Keratinocyte (primary cell): ENCODE measurements at places on chromosomes 1 and 21. TPM values are rescaled to one million over a fixed set of nuclear protein-coding genes. Genes with fewer than 3 reads are reported as not detected.
A peak's percentile ranks its signal among the peaks of the same experiment; 100 is the strongest.

DNA sequence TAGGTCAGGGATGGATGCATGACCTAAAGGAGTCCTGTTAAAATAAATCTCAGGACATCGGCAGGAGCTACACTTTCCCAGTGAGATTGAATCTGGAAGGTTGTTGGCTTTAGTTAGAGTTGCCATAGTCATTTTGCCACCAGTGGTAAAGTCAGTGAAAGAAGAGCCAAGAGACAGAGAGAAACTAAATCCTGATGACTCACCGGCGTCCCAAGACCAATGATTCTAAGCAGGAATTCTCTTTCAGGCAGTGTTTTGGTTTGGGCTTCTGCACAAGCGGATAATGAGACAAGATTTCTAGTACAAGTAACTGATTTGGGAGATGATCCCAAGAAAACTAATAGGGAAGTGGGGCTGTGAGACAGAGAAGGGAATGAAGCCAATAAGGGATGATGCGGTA, 88.8 kb upstream of the ETS2 start:
- no peak for DNase-seq

GRCh38 chr1:15816674-15817073, 9.2 kb upstream of the UQCRHL start:
- DNase-seq: no peak

DNA sequence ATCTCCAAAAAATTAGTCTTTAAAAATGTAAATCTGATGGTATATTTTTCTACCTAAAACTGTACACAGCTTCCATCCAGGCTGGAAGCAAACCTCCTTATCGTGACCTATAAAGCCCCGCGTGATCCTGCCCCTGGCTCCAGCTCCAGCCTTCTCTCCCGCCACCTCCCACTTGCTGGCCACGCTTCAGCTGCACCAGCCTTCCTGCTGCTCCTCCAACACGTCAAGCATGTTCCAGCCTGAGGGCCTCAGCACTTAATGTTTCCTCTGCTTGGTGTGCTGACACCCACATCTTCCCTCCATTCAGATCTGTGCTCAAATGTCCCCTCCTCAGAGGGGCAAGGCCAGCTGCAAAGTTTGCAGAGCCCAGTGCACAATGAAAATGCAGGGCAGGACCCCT, 123.5 kb upstream of the MAGI3 start:
- no peak for DNase-seq

GRCh38 chr21:22062472-22063139, 1064.4 kb downstream of the NCAM2 start:
- DNase-seq: no peak

GRCh38 chr21:29475329-29475728, 176.6 kb downstream of the BACH1 start:
- DNase-seq: no peak

- no peak for DNase-seq
These were observed 758 bp upstream of the ATAD3B start for GRCh38 chr1:1470626-1471388.

DNA sequence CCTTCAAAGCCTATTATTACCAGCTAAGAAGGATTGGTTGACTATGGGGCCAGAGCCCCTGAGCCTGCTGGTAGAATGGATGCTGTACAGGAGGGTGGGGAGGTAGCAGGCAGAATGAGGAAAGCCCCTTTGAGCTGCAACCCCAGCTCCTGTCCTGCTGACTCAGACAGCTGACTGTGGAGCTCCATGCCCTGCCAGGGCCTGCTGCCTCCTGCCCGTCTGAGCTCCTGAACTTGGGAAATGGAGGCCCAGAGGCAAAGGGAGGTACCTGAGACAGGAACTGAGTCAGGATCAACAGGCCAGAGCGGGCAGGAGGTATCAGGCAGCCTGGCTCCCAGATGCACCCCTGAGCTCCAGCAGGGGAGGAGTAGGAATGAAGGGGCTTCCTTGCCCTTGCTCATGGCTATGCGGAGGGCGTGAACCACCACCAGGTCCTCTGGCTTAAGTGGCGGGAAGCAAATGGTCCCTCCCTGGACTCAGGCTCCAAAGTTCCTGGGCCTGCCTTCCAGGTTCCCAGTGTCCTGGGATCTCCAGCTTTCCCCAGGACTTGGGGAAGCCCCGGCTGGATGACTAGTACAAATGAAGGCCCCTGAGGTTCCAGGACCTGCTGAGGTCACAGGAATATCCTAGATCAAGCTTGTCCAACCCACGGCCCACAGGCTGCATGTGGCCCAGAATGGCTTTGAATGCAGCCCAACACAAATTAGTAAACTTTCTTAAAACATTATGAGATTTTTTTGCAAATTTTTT, 3.9 kb upstream of the SFN start:
- peak; percentile 99 for DNase-seq

GRCh38 chr1:2415337-2415736, 3.0 kb upstream of the PEX10 start:
- no peak for DNase-seq

- DNase-seq: no peak
These were observed 404.8 kb downstream of the KCTD3 start for GRCh38 chr1:215971793-215972441.

DNA sequence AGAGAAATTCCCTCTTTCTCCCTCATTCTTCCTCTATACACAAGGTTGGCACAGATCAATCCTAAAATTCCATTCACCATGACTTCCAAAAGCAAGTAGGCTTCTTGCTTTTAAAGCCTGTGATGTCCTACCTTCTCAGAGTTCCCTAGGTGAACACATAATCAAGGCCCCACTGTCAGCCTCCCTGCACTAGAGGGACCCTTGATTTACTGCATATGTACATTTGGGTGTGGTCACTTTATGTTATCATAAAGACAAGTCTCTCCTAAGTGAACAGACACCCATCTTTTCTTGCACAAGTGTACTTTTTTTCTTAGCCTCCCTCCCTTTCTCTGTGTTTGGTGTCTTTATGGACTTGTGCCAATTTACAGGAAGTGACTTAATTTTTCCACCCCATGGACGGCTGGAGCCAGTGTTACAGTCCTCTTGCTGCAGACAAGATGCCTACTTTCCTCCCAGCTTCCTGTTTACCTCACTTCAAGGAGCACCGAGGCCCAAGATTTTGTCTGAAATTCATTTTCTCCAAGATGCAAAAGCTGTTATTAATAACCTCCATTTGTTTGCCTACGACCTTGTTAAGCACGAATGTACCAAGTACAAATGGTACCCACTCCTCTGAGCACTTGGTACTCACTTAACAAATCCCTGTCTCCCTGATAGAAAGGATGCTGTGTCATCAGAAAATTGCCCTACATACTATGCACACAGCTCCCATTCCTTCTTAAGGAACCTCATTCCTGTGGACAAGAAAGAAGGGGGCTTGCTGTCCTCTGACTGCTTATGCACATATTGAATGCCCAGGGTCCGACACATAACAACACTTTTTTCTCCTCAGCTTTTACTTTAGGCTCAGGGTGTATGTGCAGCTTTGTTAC, 82.8 kb upstream of the SLC44A3 start:
- DNase-seq: no peak

Gene KPRP
- 0.82 to 2.0 TPM (median 0.90 TPM) in 3 replicates for polyA plus RNA-seq

Gene KANK4
- 0.92 to 8.5 TPM (median 2.1 TPM) in 3 replicates for polyA plus RNA-seq

Gene PSMG1
- polyA plus RNA-seq: 48.9 to 91.8 TPM (median 56.8 TPM) in 3 replicates

Gene HHIPL2
- 0.05 to 0.16 TPM (median 0.05 TPM) in 3 replicates for polyA plus RNA-seq

Gene AMY1C
- polyA plus RNA-seq: not detected in 3 replicates

Gene DNAI4
- 1.4 to 4.1 TPM (median 3.7 TPM) in 3 replicates for polyA plus RNA-seq

Gene TMCC2
- 0.60 to 1.8 TPM (median 0.83 TPM) in 3 replicates for polyA plus RNA-seq
